NAMALWA (cell line): ENCODE measurements at places on chromosomes 5 and 9.

- no peak for DNase-seq
Observed at GRCh38 chr5:164361986-164362385, 856.6 kb downstream of the MAT2B start.

- DNase-seq, result peak; percentile 39
Observed at GRCh38 chr9:88322906-88323566, 65.2 kb upstream of the SPIN1 start.

- DNase-seq, result no peak
Observed at GRCh38 chr5:53236683-53237082, 127.1 kb upstream of the MOCS2 start.

GRCh38 chr5:137142346-137142745, 356.8 kb downstream of the SPOCK1 start:
- DNase-seq, result no peak

GRCh38 chr5:27854243-27854852, 816.0 kb upstream of the CDH9 start:
- DNase-seq, result no peak
